Stimulated activated CD8-positive, alpha-beta memory T cell treated with anti-CD3 and anti-CD28 coated beads, Interleukin-4, amount 100 ng/mL, for 1 hour (primary cell): ENCODE measurements at places on chromosomes 6 and 20.

DNA sequence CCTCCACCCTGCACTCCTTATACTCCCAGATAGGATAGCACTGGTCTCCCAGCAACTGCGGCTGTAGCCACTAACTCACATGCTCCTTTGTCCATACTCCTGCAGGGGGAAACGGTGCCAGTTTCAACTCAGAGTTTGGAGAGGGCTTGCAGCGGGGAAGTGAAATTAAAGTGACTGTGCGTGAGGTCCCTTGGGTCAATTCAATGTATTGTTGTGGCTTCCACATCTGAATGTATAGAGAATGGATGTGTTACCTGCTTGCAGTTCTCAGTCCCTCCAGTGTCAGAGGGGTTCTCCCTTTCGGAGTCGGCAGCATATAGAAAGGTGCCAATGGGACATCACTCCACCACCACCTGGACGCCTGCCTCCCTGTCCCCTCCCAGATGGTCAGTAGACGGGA lies 93.6 kb upstream of the CNKSR3 start:
- DNase-seq: no peak

DNA sequence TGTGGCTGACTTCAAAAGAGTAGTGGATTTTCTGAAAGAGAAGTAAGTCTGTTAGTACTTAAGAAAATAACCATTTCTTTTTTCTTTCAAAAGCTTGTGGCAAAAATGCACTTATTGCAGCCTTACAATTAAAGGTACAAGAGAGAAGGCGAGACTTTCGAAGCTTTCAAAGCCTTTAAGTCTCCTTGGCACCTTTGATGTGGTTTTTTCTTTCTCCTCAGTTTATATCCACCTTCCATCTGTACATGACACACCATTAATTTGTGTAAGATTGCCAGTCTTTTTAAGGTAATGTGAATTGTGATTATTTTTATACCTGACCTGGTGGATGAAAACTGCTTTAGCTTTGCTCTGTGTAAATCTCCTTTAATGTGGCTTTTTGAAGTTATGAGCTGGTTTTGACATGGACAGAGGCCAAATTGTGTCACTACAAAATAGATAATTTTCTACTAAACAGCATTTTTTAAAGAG lies 466.1 kb downstream of the CDKAL1 start:
- DNase-seq: no peak

- DNase-seq: no peak
Measured at GRCh38 chr20:49259799-49260198, 18.1 kb downstream of the ZNFX1 start.

- DNase-seq: no peak
Measured at GRCh38 chr20:58546416-58546711, 31.2 kb upstream of the APCDD1L start.

- DNase-seq: no peak
Measured at GRCh38 chr20:6863798-6864201, 96.3 kb downstream of the BMP2 start.

GRCh38 chr6:74872754-74873476 lies 332.9 kb downstream of the COL12A1 start:
- no peak for DNase-seq

GRCh38 chr6:137989664-137990063 lies 117.6 kb downstream of the PERP start:
- DNase-seq: no peak

GRCh38 chr6:99609905-99610489 lies 3.4 kb downstream of the PRDM13 start:
- DNase-seq: no peak

DNA sequence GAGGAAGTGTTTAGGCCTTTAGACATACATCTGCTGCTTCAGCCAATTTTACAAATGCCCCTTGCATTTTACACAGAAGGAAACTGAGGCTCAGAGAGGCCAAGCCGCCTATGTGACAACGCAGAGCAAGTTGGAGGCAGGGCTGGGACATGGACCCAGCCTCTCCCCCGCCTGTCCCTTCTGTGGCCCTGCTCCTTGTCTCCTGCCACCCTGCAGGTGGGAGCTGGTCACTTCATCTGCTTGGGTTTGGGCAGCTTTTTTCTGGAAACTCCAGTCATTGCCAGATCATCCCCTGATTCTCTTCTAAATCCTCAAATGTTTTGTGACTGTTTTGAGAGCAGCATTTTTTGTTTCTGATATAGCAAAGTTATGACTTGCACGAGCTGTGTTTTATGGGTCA lies 68.9 kb downstream of the DLGAP4 start:
- no peak for DNase-seq

DNA sequence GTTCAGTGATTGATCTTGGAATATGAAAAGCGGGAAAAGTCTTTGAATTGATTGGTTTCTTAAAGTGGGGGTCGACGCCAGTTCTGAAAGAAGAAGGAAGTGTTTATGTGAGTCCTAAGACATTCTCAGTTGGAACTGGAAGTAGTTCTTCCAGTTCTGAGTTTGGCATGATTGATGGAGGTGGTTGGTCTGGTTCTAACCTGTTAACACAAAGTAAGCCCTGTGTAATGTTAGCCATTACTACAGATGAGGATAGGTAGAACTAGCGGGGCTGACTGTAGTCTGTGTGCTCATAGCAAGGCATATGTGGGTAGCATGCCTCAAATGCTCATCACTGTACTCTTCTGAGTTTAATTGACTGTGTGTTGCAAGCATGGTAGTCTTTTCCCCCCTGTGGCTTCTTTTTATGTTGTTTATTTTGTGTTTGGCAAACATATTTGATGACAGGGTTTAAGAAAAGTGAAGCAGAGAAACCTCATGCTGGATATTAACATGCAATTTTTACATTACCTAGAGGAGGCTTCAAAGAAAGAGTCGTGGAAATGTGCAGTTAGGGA lies 24.9 kb downstream of the CITED2 start:
- no peak for DNase-seq

GRCh38 chr6:40845553-40845952 lies 193.5 kb downstream of the UNC5CL start:
- DNase-seq: no peak

DNA sequence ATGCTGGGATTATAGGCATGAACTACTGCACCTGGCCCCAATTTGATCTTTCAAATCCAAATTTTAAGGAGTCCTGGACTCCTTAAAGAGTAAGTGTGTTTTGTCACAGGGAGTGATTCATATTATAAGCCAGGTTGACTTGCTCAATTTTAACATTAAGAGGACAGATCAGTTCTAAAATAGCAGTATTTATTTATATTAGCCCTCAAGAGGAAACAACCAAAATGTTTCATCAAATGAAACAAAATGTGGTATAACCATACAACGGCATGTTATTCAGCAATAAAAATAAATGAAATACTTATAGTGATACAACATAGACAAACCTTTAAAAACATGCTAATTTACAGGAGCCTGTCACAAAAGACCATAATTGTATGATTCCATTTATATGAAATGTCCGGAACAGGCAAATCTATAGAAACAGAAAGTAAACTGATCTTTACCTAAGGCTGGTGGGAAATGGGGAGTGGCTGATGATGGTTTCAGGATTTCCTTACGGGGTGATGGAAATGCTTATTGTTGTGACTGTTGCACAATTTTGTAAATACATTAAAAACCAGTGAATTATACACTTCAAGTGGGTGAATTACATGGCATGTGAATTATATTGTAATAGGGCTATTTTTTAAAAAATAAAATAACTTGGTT lies 637.4 kb downstream of the MMUT start:
- no peak for DNase-seq

GRCh38 chr6:142568857-142569597 lies 267.2 kb downstream of the ADGRG6 start:
- DNase-seq: no peak

GRCh38 chr20:34526466-34526865 lies 10.2 kb downstream of the DYNLRB1 start:
- DNase-seq: no peak

- DNase-seq: no peak
Measured at GRCh38 chr20:24664266-24664986, 195.0 kb downstream of the SYNDIG1 start.

GRCh38 chr6:111666847-111667246 lies 61.2 kb upstream of the TRAF3IP2 start:
- DNase-seq: no peak

- no peak for DNase-seq
Measured at GRCh38 chr6:72999995-73000394, 225.3 kb downstream of the KHDC1L start.

GRCh38 chr6:83536647-83537589 lies 24.6 kb downstream of the PRSS35 start:
- DNase-seq: no peak

GRCh38 chr20:19026121-19026878 lies 186.1 kb upstream of the SLC24A3 start:
- DNase-seq: no peak

DNA sequence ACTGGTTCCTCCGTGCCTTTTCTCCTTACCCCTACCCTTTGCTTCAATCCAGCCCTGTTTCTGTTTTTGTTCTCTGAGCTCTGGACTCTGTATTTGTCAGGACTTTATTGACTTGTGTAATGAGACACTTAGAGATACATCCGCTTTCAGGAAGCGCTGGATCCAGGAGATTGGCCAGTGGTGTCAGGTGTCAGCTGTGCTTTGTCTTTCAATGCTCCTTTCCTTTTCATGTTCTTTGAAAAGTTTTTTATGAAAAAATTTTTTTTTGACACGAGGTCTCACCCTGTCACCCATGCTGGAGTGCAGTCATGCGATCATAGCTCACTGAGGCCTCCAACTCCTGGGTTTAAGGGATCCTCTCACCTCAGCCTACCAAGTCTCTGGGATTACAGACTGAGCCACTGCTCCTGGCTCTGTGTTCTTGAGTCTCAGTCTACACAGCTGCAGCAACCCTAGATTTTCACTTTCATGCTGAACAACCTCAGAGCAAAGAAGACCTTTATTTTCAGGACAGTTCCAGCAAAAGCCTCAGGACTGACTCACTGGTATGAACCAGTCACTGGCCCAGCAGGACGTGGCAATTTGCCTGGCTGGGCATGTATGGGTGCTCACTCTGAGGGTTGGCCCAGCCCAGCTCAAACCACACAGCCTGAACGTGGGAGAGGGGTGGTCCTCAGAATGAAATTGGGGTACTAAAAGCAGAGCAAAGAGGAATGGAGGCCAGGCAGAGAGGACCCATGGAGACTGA lies 108.5 kb downstream of the DHX35 start:
- DNase-seq: no peak

GRCh38 chr6:55304747-55305146 lies 22.5 kb upstream of the GFRAL start:
- DNase-seq: no peak

DNA sequence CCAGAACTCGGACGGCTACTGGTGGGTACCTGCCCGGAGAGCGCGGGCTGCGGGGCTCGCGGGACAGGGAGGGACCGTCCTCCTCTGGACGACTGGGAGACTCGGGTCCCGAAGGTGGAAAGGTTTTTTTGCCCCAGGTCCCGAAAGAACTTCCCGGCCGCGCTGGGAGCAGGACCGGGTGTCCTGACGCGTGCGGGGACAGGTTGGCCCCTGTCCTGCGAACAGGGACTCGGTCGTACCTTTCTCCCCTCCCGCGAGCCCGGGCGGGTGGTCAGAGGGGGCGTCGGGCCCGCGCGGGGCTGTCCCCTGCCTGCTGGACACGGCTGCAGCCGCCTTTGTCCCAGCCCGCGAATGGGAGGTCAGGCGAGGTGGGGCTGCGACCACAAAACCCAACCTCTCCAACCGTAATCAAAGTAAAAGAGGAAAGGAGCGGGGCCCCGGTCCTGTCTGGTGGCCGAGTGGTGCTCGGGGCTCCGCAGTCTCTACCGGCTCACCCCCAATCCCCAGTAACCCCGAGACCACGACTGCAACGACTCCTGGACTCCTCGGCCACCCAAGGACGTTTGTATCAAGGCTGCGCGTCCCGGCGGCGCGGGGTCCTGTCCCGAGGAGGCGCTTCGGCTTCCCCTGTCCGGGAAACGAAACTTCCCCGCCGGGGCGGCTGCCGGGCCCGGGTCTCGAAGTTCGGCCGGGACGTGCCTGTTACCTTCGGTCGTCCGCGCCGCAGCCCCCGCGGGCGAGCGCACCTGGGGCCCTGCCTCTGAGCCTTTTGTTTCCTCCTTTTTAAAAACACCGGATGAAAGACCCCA lies 798 bp downstream of the DSP start:
- no peak for DNase-seq

DNA sequence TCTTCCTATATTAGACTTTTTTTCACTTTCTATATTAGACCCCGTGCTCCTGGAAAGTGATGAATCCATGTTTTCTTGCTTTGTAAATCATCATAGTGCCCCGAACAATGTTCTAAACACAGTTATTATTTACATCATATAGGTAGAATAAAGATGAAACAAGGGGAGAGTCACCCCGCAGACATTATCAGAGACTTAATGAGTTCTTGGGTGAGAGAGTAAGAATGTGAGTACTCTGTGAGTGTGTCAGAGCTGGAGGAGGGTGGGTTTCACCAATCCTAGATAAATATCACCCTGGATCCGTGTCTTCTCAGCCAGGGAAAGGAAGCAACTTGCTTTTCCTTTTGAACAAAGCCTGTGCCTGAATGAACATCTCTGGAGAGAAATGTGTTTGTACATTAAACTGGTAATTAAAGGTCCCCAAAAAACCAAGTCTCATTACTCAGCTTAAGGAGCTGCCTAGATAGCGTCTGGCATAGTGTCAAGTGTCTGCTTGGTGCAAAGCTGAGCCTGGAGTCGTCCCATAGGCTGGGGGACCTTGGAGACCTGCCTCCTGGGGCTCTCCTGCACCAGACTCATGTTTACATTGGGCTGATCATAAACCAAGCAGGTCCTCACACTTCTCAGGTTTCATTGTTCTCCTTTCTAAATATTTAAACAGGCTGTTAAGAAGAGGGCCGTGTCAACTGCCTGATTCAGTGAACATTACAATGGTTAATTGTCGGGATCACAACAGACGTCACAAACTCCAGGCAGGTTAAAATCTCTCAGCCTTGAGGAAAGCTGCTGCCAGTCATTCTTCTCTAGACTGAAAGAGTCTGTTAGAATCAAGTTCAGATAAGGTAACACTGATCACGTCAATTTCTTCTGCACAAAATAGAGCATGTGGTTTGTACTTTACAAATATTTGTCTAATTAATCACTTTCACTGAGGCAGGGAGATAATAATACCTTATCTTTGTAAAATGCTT lies 179.7 kb upstream of the MYLIP start:
- DNase-seq: no peak

GRCh38 chr20:23666189-23666588 lies 22.6 kb downstream of the CST4 start:
- no peak for DNase-seq

DNA sequence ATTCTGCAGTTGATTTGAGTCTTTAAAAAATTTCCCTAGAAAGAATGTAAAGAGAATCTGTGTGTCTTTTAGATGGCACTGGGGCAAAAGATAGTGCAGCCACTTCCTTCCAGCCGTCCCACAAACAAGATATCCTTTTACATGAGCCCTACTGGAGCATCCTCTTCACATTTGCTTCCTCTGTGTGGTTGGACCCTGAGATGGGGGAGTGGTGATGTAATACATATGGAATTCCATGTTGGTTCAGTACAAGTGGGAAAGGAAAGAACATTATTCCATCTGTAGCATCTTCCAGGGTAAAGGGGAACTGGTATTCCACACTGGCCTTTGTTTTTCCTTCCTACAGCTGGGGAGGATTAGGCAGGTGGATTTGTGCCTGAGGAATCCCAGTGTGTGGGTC lies 78.9 kb upstream of the ISM1 start:
- DNase-seq: no peak
